ENCODE measurements at places on chromosomes 16 and 17.

DNA sequence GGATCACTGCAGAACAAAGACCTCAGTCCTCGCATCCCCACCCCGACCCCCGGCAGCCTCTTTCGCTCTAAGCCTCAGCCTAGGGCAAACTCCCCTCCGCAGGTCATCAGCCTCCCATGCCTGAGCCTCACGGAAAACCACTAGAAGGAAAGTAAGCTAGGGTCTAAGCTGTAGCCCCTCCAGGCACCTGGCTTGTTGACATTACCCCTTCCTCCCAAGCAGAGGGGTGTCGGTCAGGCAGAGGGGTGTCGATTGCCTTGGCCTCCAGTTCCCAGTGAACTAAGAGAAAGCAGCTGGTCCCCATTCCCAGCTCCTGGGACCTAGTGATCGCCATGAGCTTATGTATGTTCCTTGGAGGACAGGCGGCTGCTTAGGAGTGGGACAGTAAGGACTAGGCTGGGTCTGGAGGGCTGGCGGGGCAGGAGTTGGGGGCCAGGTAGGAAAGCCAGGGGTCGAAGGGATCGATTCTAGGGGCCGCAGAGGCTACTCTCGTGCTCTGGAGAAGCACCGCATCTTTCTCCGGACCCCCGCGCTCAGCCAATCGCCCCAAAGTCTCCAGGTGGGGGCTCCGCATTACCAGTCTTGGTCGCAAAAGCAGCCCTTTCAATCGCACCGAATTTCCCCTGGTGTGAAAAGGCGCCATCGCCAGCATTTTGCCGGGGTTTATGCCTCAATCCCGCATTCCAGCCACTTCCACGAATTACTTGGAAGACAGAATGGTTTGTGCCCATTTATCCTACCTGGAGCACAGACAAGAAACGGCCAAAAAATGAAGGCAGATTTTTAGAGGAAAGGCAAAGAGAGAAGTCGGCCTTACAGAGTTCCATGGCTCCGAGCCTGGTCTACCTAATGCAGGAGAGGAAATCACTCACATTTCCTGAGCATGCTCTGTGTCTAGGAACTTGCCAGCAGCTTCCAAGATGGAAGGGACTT lies 21.3 kb upstream of the HOXB13 start:
- no peaks in the 10 kb centered on the region for H3K36me3 ChIP-seq
- peaks cover 17% of the 10 kb centered on the region for H3K4me1 ChIP-seq
- DNase-seq = no peak
- H3K27ac ChIP-seq = no peak overlapping the region
- H3K4me3 ChIP-seq = no peak overlapping the region

DNA sequence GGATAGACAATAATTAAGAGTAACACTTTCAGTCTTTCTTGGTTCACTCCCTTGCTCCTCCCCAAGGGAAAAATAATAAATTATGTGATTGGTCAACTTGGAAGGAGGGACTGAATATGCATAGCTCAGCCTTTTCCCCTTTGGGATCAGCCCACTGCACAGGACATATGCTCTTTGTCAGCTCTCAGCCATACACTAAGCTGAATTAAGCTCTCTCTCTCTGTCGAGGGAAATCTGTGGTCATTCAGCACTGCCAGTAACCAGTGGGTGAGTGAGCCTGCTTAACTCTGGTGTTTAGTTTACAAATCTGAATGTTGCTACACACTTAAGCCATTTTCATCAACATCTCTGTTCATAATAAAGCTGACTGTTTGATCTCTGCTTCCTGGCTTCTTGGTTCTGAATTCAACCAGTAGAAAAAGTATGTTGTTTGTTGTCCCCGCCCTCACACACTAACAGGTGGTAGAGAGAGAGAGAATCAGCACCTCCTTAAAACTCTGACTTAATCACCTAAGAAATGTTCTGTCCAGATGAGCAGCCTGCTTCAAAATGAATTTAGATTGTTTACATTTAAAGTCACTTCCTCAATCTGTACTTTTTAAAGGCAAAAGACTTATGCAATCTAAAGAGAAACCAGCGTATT lies 102.3 kb upstream of the C17orf78 start:
- H3K4me3 ChIP-seq = no peak overlapping the region
- no peak for DNase-seq
- no peaks in the 10 kb centered on the region for H3K4me1 ChIP-seq

- no peaks in the 10 kb centered on the region for H3K4me1 ChIP-seq
- no peaks in the 10 kb centered on the region for H3K27me3 ChIP-seq
- no peak overlapping the region for H3K4me3 ChIP-seq
- DNase-seq = no peak
- no peaks in the 10 kb centered on the region for H3K36me3 ChIP-seq
Observed at GRCh38 chr17:20852990-20853370, 189.8 kb downstream of the USP22 start.

DNA sequence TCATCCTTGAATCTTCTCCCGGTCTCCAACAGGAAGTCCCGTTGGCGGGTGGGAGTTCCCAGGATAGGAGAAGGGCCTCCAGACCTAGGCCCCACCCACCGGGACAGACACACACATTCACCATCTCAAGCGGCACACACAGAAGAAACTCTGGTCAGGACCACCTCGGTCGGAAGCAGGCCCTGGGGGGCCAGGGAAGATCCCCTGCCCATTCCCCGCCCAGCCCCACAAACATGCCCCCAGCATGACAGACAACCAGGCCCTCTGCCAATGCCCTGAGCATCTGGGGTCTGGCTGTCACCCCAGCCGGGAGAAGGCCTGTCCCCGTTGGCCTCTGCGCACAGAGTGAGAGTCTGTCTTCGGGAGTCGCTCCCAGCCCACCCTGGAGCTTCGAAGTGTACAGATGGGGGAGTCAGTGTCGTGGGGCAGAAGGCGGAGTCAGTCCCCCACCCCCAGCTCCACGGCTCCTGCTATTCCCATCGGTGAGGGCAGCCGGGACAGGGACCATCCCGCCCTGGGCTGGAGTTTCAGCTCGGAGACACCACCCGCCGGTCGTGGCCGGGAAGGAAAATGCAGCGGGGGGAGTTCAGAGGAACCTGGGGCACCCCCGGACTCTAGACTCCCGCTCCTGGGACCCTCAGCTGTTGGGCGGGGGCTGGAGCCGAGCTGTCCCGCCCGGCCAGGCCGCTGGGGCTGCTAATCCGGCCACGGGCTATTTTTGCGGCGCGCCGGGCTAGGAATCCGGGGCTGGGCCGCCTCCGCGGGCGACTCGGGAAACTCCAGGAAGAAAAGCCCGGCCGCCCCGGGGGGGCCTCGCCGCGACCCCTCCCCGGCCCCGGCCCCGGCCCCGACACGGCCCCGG lies 660 bp downstream of the RHBDF1 start:
- H3K4me3 ChIP-seq = no peak overlapping the region
- H3K27me3 ChIP-seq = peaks cover 7% of the 10 kb centered on the region
- H3K36me3 ChIP-seq = no peaks in the 10 kb centered on the region
- H3K27ac ChIP-seq = no peak overlapping the region
- peaks cover 8% of the 10 kb centered on the region for H3K4me1 ChIP-seq
- DNase-seq = no peak

- H3K4me1 ChIP-seq = peaks cover 5% of the 10 kb centered on the region
- no peak overlapping the region for H3K27ac ChIP-seq
- H3K4me3 ChIP-seq = no peak overlapping the region
- peak; percentile 64 for DNase-seq
Observed at GRCh38 chr17:57892146-57892819, 42.4 kb upstream of the MRPS23 start.

- no peaks in the 10 kb centered on the region for H3K36me3 ChIP-seq
- H3K27me3 ChIP-seq = no peaks in the 10 kb centered on the region
- no peak overlapping the region for H3K4me3 ChIP-seq
- H3K27ac ChIP-seq = no peak overlapping the region
Observed at GRCh38 chr16:22144520-22144919, 17.8 kb upstream of the SDR42E2 start.

GRCh38 chr16:27685807-27686206 lies 135.9 kb downstream of the KATNIP start:
- no peak overlapping the region for H3K4me3 ChIP-seq
- DNase-seq = no peak
- H3K27ac ChIP-seq = no peak overlapping the region
- peaks cover 5% of the 10 kb centered on the region for H3K36me3 ChIP-seq
- H3K27me3 ChIP-seq = no peaks in the 10 kb centered on the region

GRCh38 chr17:82370471-82371332 lies 863 bp upstream of the UTS2R start:
- H3K4me3 ChIP-seq = peak overlapping the region; percentile 51
- H3K4me1 ChIP-seq = peaks cover 9% of the 10 kb centered on the region
- peaks cover 30% of the 10 kb centered on the region for H3K27me3 ChIP-seq
- DNase-seq = no peak

GRCh38 chr17:60311936-60312335 lies 80.0 kb downstream of the USP32 start:
- H3K27ac ChIP-seq = no peak overlapping the region
- no peak for DNase-seq
- H3K4me1 ChIP-seq = no peaks in the 10 kb centered on the region
- H3K36me3 ChIP-seq = no peaks in the 10 kb centered on the region
- no peak overlapping the region for H3K4me3 ChIP-seq

- H3K4me1 ChIP-seq = no peaks in the 10 kb centered on the region
- no peak for DNase-seq
- H3K36me3 ChIP-seq = no peaks in the 10 kb centered on the region
Observed at GRCh38 chr17:62163847-62164246, 98.8 kb upstream of the MED13 start.

GRCh38 chr17:16473044-16474011 lies 18.7 kb downstream of the LRRC75A start:
- H3K27me3 ChIP-seq = no peaks in the 10 kb centered on the region
- H3K27ac ChIP-seq = no peak overlapping the region
- H3K4me3 ChIP-seq = no peak overlapping the region
- no peak for DNase-seq
- H3K36me3 ChIP-seq = no peaks in the 10 kb centered on the region

- H3K27ac ChIP-seq = peak overlapping the region; percentile 74
- peak overlapping the region; percentile 85 for H3K4me3 ChIP-seq
- H3K4me1 ChIP-seq = peaks cover 39% of the 10 kb centered on the region
- no peaks in the 10 kb centered on the region for H3K36me3 ChIP-seq
- no peak for DNase-seq
Observed at GRCh38 chr17:78379131-78379491, 662 bp downstream of the PGS1 start.

- no peaks in the 10 kb centered on the region for H3K36me3 ChIP-seq
- no peak overlapping the region for H3K27ac ChIP-seq
- no peak for DNase-seq
- H3K4me1 ChIP-seq = no peaks in the 10 kb centered on the region
Observed at GRCh38 chr17:50620237-50620636, 14.4 kb upstream of the ABCC3 start.

DNA sequence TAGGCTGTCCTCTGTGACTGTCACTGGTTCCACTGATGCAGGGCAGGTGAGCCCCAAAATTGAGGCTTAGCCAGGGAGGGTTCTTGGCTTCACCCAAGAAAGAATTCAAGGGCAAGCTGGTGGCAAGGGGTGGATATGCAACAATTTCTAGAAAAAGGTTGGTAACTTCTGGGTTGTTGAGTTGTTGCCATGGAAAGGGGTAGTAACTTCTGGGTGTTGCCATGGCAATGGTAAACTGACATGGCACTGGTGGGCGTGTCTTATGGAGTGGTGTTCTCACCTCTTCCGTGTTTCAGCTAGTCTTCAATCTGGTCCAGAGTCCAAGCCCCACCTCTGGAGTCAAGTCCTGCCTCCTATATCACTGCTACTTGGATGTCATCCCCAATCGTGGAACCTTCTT lies 9.5 kb upstream of the GUCY2D start:
- H3K27me3 ChIP-seq = no peaks in the 10 kb centered on the region
- H3K36me3 ChIP-seq = no peaks in the 10 kb centered on the region
- DNase-seq = no peak
- peaks cover 7% of the 10 kb centered on the region for H3K4me1 ChIP-seq

DNA sequence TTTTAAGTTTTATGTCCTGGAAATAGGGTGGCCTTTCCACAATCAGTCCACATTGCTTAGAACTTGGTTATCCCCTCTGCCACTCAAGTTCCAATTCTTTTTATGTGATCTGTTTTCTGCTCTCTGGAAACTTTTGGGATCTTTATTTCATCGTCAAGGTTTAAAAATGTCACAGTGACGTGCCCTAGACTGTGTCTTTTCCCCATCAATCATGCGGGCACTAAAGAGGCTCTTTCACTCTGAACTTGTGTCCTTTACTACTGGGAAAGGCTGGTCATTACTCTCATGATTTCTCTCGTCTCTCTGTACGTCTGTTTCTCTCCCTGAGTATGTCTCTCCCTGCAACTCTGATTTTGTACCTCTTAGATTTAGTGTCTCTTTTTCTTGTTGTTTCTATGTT lies 189.8 kb upstream of the AXIN2 start:
- H3K27ac ChIP-seq = no peak overlapping the region
- peaks cover 12% of the 10 kb centered on the region for H3K4me1 ChIP-seq
- DNase-seq = no peak
- H3K4me3 ChIP-seq = no peak overlapping the region

GRCh38 chr17:71919186-71919585 lies 201.6 kb upstream of the SOX9 start:
- no peak overlapping the region for H3K27ac ChIP-seq
- H3K4me1 ChIP-seq = no peaks in the 10 kb centered on the region
- no peak overlapping the region for H3K4me3 ChIP-seq
- H3K36me3 ChIP-seq = no peaks in the 10 kb centered on the region
- no peak for DNase-seq

- peaks cover 30% of the 10 kb centered on the region for H3K36me3 ChIP-seq
- H3K27ac ChIP-seq = no peak overlapping the region
- no peaks in the 10 kb centered on the region for H3K27me3 ChIP-seq
- no peaks in the 10 kb centered on the region for H3K4me1 ChIP-seq
- no peak for DNase-seq
Observed at GRCh38 chr17:21296097-21297025, 11.8 kb downstream of the MAP2K3 start.

- H3K27ac ChIP-seq = no peak overlapping the region
- no peaks in the 10 kb centered on the region for H3K36me3 ChIP-seq
- no peaks in the 10 kb centered on the region for H3K4me1 ChIP-seq
- no peaks in the 10 kb centered on the region for H3K27me3 ChIP-seq
- no peak overlapping the region for H3K4me3 ChIP-seq
Observed at GRCh38 chr17:79966681-79967080, 69.0 kb downstream of the TBC1D16 start.

GRCh38 chr17:61064087-61064951 lies 335.3 kb upstream of the TBX2 start:
- no peak overlapping the region for H3K27ac ChIP-seq
- no peak overlapping the region for H3K4me3 ChIP-seq
- H3K27me3 ChIP-seq = no peaks in the 10 kb centered on the region
- no peaks in the 10 kb centered on the region for H3K4me1 ChIP-seq

- peak overlapping the region; percentile 79 for H3K4me3 ChIP-seq
- H3K27ac ChIP-seq = peak overlapping the region; percentile 95
- no peaks in the 10 kb centered on the region for H3K27me3 ChIP-seq
- H3K36me3 ChIP-seq = peaks cover 14% of the 10 kb centered on the region
- H3K4me1 ChIP-seq = peaks cover 32% of the 10 kb centered on the region
Observed at GRCh38 chr17:63775420-63775819, 1.4 kb downstream of the DDX42 start.

DNA sequence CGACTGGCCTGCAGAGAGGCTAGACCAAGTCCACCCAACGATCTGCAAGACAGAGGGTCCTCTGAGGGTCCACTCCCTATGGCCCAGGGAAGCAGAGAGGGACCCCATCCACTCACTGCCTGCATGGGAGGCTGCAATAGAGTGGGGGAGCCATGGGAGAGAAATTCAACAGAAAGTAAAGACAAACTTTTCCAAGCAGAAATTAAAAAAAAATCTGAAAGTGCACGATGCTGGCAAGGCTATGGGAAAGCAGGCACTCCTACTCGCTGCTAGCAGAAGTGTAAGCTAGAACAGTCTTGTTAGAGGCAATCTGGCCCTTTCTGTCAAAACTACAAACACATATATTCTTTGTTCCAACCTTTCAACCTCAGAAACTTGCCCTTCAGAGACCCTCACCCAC lies 85.4 kb downstream of the GAS7 start:
- no peaks in the 10 kb centered on the region for H3K27me3 ChIP-seq
- peak overlapping the region; percentile 60 for H3K27ac ChIP-seq
- H3K4me1 ChIP-seq = no peaks in the 10 kb centered on the region
- no peaks in the 10 kb centered on the region for H3K36me3 ChIP-seq
